ENCODE measurements at places on chromosomes 1 and 21.
A peak's percentile ranks its signal among the peaks of the same experiment; 100 is the strongest.

DNA sequence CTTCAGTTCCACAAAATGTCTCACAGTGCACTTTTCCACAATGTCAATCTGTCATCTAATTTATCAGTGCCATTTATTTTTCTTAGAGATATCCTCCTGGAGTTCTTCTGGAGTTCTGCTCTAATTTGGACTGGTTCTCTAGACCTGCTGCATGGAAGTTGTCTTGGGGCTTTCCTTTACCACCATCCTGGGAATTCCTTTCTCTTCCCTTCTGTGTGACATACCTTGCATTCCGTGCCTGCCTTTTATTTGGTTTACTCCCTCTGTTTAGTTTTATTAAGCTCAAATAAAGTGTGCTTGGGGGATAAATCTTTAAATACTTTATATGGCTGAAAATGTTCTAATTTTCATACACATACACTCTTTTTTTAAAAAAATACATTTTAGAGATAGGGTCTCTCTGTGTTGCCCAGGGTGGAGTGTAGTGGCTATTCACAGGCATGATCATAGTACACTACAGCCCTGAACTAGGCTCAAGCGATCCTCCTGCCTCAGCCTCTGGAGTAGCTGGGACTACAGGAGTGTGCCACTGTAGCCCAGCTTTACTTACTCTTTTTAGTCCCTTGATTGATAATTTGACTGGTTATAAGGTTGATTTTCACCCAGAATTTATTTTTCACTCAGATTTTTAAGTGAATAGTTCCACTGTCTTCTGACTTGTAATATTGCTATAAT, 14.4 kb downstream of the MTF2 start:
- no peak for DNase-seq

GRCh38 chr1:188872376-188872775, 1605.3 kb downstream of the BRINP3 start:
- DNase-seq = no peak

DNA sequence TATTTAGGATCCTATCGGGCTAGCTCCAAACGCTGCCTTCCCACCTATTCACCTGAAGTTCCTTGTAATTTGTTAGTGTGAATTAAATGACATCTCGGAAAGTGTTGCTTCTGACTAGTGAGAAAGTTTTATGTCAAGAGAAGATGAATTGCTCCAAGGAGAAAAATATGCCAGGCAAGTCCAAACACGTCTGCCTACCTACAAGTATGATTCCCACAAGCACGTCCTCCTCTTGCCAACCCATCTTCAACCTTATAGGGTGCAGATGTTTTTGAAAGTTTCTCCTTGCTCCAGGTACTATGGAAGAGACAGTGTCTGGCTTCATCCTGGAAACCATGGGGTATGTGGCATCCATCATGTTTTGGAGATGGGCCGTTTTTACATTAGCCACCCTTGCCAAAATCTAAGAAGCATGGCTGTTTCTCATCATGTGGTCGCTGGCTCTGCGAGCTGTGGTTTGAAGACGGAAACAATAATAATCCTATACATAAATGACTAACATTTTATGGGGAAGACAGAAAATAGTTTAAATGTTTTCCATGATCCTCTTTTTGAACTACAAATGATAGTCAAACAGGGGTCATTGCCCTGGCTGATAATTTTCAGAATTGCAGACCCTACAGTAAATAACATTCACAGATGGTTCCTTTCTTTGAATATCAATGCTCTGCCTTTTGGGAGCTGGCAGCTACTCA, 505.8 kb downstream of the SMYD3 start:
- DNase-seq = peak; percentile 60

- no peak for DNase-seq
Observed at GRCh38 chr1:14946684-14947238, 206.8 kb upstream of the TMEM51 start.

GRCh38 chr21:38721958-38722357, 83.8 kb upstream of the ETS2 start:
- peak; percentile 22 for DNase-seq

- DNase-seq = no peak
Observed at GRCh38 chr1:226581650-226582330, 33.2 kb downstream of the STUM start.

DNA sequence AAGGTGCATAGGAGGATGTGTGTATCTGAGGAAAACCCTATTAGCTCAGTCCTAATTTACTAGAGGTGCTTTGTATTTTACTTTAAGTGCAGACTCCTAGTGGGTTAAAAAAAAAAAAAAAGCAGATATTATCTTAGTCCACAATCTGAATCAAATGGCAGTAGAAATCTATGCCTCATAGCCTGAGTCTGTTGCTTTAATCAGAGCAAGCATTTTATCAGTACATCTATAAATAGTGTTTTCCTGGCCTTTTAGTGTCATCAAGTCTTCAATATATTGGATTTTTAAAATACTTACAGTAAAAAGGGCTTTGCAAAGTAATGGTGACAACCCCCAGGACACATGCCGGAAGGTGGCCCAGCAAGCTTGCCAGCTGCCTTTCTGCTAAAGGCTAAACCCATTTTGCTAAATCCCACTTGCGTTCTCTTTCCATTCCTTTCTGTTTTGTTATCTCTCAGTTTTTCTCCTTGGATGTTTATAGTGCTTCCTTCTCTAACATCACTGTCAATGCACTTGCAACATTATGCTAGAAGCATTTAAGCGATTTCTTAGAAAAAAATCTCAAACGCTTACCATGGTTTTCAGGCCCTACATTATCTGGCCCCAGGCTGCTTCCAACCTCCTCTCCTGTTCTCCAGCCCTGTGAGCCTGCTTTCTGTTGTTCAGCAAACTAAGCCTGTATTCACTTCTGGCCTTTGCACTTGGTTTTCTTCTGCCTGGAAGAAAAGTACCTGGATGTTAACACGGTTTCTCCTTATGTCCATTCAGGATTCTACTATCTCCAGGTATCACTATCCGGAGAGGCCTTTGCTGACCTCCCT, 206.3 kb downstream of the PDE4B start:
- no peak for DNase-seq

DNA sequence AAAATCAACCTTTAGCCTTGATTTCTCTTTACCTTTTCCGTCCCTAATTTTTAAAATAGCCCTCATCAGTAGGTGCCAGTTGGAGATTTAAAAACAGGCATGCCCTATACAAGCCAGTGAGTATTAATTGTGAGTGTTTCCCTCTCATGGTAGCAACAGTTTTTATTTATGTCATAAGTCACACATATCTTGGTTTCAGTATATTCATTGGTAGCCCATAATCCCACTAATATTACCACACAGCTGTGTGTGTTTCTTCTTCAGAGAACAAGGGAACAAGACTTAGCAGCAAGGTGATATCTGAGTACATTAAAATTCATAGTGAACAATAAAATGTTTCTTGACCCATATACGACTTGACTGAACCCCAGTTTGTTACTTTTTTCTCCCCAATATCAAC, 68.6 kb upstream of the HSPA13 start:
- DNase-seq = no peak

DNA sequence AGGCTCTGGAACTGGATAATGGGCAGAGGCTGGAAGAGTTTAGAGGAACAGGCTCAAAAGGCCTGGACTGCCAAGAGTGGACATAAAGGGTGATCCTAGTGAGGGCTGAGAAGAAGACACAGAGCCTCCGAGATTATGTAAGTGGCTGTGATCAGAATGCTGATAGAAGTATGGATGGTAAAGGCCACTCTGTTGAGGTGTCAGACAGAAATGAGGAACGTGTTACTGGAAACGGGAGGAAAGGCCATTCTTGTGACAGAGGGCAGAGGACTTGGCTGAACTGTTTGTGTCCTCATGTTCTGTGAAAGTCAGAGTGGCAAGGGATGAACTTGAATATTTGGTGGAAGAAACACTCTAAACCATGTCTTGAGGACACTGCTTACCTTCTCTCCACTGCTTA, 6.7 kb upstream of the ABCG1 start:
- DNase-seq = no peak

DNA sequence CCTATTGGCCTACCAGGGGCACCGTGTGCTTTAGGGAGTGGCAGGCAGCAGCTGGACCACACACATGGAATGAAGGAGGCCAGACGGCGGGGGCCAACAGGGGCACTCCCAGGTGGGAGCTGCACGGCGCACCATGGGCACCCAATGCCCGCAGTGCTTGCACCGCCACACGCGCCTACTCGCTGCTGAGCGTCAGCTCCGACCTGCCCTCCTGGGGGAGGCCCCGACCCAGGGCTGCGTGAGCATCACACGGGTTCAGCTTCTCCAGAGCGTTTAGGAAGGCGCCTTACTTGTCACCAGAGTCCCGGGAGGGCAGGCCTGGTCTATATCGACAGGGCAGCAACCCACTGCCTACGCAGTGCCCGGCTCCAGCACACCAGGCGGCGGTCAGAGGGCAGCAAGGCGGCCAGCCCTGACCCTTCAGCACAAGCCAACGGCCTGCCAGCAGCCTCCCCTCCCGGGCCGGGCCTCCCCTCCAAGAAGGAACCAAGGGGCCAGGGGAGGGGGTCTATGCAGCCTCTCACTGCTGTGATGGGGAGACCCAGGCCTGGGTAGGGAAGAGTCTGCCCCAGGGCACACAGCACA, 64.9 kb downstream of the ARHGEF16 start:
- DNase-seq = no peak

- no peak for DNase-seq
Observed at GRCh38 chr1:87926131-87926830, 597.6 kb downstream of the LMO4 start.

GRCh38 chr1:89959719-89960118, 35.2 kb upstream of the ZNF326 start:
- DNase-seq = no peak

- no peak for DNase-seq
Observed at GRCh38 chr21:44295646-44296045, 4.2 kb upstream of the PFKL start.

- DNase-seq = no peak
Observed at GRCh38 chr1:27011976-27012563, 580 bp downstream of the TENT5B start.

DNA sequence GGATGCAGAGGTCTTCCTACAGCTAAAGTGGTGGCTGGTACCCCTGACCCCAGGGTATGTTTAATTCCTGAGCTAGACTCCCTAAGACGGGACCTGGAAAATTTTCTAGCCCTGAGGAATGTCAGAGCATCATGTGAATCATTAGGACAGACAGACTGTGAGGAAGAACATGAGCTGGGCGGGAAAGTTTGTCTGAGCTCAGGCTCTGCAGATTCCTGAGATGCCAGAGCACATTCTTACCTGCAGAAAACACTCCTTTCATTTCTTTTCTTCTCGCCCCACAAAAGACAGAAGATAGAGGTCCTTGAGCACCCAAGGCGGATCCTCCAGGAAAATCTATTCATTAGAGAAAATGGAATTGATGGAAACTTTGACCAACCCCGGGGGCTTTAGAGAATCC, 6.5 kb downstream of the CAPN2 start:
- DNase-seq = no peak

DNA sequence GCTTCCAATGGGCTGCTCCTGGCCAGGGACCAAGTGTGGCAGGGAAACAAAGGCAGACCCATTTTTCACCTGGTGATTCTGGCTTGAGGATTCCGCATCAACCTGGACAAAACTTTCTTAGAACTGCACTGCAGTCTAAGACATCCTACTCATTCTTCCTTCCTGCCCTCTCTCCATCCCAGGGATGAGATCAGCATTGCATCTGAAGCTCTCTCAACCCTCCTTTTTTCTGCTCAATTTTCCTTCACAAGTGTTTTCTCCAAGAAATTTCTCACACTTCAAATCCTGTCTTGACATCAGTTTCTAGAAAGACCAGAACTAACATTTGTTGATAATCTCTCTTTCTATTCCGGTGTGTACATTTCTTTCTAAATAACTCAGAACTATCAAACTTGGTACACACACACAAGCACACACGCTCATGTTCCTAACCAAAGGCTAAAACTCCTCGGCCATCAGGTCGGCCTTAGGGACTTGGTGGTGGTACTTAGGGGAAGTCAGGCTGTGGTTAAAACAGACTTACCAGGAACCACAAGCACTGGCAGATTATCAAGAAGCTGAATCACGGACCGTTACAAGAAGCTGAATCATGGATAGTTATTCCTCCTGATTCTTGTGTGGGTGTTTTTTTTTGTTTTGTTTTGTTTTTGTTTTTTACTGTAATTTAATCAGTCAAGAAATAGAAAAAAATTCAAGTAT, 21.0 kb upstream of the CXADR start:
- DNase-seq = peak; percentile 93

DNA sequence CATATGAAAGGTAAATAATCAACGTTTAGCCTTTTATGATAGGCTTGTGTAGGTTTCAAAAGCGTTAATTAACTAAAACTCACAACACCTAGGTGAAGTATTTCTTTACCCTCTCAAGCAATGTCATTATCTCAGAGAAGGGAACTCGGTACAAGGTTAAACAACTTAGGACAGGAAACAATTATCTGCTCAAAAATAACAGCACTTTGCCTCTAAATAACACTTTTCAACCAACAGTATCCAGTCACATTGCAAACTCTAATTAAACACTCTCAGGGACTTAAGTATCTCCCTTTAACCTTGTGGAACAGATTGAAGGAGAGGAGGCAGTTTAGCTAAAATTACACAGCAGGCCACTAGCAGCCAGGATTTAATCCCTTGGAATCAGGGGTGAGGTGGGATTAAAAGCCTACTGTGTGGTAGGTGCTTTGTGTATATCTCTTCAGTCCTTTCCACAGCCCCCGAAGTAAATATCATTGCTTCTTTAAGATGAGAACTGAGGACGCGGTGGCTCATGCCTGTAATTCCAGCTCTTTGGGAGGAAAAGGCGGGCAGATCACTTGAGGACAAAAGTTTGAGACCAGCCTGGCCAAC, 5.2 kb upstream of the AKNAD1 start:
- DNase-seq = no peak

DNA sequence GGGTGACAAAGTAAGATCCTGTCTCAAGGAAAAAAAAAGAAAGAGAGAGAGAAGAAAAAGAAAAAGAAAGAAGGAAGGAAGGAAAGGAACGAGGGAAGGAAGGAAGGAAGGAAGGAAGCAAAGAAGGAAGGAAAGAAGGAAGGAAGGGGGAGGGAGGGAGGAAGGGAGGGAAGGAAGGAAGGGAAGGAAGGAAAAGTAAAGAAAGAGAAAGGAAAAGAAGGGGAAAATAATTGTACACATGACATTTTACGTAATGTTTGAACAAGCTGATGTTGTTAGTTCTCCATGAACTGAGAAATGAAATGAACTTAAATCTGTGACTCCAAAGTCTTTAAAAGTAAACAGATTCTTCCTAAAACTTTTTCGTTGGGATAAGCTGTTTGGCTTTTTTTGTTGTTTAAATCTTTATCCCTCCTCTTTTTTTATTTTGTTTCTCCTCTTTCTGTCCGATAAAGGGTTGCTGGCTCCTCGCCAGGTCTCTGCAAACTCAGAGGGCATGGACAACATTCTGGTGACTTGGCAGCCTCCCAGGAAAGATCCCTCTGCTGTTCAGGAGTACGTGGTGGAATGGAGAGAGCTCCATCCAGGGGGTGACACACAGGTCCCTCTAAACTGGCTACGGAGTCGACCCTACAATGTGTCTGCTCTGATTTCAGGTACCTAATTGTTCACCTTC, 59.8 kb downstream of the IL12RB2 start:
- no peak for DNase-seq

DNA sequence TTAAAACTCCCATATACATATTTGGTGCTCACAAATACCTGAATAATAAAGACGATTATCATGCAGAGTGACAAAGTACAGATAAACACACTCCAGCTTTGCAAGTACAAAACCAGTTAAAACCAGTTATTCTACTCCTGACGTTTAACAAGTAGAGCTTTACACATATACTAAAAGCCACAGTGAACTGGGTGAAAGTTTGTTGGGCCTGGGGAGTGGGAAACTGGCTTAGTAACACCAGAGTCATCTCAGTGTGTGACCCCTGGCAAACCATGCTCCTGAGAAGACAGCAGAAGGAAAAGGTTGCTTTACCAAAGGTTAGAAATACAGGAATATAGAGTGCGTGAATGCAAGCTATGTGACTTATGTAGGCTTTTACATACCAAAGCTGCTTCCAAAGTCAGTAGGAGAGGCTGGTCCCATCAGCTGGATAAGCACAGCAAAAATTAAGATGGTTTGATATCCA, 148.1 kb downstream of the NRIP1 start:
- DNase-seq = no peak
